Activated CD4-positive, CD25-positive, alpha-beta regulatory T cell (primary cell): ENCODE measurements at places on chromosomes 11 and 22.

- no peak for DNase-seq
Measured at GRCh38 chr11:111047374-111047773, 198.2 kb upstream of the POU2AF2 start.

DNA sequence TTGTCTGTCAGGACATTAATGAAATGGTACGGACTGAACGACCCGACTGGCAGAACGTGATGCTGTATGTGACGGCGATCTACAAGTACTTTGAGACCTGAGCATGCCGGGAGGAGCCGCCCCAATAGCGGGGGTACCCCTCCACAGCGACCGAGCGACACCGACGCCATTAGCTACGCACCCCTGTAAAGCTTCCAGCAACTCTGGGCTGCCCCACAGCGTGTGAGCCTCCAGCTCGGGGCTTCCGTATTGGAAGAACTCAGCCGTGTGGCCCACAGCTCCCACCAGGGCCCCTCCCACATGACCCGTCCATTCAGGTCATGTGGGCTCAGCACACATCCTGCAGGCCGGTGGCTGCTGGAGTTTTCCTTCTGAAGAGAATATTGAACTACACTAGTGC lies 12.9 kb upstream of the ADORA2A start:
- DNase-seq = no peak

GRCh38 chr22:42176255-42176915 lies 45.8 kb upstream of the CYP2D6 start:
- DNase-seq = no peak

DNA sequence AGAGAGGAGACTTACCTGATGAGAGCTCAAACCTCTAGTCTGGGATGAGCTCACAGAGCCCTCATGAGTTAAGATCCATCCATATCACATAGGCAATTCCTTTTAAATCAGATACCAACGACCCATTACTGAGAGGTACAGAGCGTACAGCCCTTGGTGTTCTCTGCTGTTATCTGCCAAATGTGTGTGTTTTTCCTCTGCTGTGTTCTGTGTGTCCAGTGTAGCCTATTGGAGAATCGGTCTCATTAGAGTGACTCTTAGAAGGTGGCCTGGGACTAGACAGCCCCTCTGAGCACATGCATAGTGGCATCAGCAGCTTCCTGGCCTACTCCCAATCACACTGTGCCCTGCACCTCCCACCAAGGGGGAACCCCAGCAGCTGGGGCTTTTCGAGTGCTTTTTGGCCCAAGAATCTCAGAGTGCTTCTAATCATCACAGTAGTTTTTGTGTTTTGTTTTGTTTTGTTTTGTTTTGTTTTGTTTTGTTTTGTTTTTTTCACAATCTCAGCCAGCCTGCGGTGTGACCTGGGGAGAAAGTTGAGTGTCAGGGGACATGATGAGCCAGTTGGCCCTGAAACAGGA lies 25.4 kb downstream of the TP53AIP1 start:
- no peak for DNase-seq

DNA sequence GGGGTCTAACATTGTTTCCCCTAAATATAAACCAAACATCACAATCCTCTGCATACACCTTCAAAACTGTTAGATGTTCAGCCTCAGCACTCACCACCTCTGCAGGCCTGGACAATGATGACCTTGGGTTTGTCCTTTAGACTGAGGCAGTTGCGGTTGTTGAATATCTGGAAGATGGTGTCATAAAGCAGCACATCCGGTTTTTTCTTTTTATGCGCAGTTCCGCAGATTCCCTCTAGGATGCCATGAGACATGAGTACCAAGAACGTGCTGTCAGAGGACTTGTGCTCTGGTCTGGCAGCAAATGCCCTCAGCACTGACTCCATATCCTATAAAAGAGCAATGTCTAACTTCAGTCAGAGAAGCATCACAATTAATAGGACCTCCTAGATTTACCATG lies 22.8 kb downstream of the CASP5 start:
- no peak for DNase-seq

DNA sequence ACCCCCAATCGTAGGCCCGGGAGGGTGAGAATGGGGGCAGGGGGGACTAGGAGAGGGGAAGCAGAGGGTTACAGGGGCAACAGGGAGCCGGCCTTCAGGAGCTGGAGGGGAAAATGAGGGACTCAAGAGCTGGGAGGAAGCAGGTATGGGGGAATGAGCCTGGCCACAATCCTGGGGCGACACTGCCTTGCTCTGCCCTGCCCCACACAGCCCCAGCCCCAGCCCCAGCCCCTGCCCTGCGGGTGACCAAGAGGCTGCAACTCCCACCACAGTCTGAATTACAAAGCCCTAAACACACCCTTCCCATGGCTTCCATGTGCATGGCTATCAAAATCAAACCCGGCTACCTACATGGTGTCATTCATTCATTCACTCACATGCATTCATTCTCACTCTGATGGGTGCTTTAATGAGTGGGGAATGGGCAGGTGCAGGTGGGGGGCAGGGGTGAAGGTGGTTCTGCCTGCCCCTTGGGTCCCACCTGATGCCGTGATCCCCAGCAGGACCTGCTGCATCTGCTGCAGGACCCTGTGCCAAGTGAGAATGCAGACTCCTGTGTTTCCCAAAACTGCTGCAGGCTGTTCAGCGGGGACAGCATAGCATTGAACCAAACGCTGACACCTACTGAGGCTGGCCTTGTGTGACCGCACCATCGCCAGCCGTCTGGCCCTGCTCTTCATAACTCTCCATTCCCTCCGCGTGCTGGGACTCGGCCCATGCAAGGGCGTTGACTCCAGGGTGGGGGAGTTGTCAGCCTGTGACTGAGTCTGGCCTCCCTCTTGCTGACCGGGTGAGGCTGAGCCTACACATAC lies 9.5 kb upstream of the LINC01488 start:
- DNase-seq = no peak
